Stimulated activated CD4-positive, alpha-beta T cell treated with anti-CD3 and anti-CD28 coated beads, Interleukin-15, amount 100 ng/mL, for 48 hours (primary cell): ENCODE measurements at places on chromosomes 13 and 19.

DNA sequence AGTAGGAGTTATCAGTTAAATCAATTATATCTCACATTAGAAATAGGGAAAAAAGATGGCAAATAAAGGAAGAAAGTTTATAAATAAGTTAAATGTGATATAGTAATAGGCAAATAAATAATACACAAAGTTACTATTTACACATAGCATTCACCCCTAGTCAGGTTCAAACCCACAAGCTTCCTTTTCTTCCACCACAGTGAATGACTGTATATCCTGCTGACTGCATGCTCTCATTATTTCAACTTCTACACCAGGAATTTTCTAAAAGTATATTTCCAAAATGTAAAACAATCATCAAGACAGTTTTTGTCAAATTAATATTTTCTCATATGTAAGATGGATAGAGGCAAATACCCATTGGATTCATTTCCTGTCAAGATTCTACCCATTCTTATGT, 548.6 kb upstream of the SLITRK5 start:
- no peak for DNase-seq

DNA sequence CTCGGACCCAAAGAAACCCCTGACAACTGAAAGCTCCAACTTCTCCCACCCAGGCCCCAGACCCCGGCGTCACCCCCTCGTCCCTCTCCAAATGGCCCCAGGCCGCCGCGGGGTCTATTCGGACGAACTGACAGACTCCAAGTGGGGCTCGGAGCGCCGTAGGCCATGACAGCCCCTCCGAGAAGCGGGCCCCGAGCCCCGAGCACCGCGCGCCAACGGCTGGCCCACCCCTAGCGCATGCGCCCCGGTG, 360 bp downstream of the DDX39A start:
- DNase-seq: no peak

DNA sequence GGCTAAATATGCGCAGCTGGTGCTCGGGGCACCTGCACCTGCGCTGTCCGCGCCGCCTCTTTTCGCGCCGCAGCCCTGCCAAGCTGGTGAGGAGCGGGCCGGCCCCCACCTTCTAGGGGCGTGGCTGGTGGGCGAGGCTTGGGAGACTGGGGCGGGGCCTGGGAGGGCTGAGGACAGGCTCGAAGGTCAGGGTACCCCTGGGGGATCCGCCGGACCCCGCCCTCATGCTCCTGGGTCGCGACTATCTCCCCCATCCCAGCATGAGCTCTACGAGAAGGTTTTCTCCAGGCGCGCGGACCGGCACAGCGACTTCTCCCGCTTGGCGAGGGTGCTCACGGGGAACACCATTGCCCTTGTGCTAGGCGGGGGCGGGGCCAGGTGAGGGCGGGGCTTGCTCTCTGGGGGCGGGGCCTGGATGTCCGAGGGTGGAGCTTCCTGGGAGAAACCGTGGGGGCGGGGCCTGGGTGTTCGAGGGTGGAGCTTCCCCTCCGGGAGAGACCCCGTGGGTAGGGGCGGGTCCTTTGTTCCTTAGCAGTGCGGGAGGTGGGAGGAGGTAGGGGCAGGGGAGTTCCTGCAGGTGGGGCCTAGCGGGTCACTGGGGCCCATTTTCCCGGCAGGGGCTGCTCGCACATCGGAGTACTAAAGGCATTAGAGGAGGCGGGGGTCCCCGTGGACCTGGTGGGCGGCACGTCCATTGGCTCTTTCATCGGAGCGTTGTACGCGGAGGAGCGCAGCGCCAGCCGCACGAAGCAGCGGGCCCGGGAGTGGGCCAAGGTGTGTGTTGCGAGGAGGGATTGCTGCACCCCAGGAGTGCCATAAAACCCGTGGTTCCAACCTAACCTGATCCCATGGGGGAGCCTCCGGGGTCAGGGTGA, 19.7 kb downstream of the PNPLA6 start:
- DNase-seq: peak; percentile 25

DNA sequence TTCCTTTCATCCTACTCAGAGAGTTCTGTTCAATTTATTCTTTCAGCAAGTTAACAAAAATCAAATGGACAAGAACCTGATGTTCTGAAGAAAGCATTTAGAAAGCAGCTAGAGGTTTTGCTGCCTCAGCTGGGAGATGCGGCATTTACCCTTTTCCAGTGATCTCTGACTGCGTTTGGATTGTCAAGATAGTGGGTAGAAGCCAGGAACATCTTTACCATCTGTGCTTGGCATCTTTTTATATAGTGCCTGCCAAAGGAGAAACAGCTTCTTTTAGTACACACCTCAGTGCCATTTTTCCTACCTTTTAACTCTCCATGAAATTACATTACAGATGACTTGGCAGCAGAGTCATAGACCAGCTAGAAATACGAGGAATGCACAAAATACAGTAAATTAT, 680.8 kb downstream of the SLITRK1 start:
- DNase-seq: no peak

DNA sequence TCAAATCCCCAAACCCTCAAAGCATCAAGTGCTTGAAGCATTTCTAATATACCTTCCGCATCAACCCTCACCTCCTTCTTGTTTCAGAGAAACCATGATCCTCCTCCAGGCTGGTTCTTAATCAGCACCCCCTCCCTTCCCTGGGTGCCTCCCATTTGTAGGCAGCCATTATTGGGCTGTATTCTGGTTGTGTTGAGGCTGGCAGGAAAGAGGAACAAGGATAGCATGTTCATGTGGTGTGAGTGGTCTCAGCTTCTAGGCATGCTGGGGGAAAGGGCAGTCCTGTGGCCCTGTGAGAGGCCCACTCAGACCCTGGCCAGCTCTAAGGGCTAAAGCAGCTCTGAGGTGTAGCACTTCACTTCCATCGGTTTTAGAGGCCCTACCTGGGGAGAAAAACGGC, 18.9 kb upstream of the TRIM13 start:
- DNase-seq: no peak

DNA sequence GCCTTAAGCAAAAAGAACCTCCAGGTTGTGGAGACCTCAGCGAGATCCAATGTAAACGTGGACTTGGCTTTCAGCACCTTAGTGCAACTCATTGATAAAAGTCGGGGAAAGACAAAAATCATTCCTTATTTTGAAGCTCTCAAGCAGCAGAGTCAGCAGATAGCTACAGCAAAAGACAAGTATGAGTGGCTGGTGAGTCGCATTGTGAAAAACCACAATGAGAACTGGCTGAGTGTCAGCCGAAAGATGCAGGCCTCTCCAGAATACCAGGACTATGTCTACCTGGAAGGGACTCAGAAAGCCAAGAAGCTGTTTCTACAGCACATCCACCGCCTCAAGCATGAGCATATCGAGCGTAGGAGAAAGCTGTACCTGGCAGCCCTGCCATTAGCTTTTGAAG, 58.5 kb downstream of the ARHGAP35 start:
- peak; percentile 7 for DNase-seq

DNA sequence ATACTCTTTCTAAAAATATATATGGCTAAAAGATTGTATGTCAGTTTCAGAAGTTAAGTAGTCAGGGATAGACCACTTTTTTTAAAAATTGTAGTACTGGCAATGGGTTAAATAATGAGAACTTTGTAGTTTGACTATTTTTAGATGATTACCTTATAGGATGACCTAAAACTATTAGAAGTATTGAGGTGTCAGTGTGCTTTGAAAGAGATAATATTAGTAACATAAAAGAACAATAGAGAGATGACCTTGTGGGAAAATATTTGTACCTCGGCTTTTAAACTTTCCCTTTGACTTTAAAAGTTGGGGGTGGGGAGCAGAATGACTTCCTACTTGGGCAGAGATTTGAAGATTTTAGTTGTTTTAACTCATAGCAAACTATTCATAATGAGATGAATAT, 48.3 kb downstream of the SLAIN1 start:
- no peak for DNase-seq

GRCh38 chr13:87684850-87685742, 13.9 kb downstream of the SLITRK5 start:
- DNase-seq: no peak

GRCh38 chr13:44906230-44906629, 83.0 kb downstream of the NUFIP1 start:
- DNase-seq: no peak

DNA sequence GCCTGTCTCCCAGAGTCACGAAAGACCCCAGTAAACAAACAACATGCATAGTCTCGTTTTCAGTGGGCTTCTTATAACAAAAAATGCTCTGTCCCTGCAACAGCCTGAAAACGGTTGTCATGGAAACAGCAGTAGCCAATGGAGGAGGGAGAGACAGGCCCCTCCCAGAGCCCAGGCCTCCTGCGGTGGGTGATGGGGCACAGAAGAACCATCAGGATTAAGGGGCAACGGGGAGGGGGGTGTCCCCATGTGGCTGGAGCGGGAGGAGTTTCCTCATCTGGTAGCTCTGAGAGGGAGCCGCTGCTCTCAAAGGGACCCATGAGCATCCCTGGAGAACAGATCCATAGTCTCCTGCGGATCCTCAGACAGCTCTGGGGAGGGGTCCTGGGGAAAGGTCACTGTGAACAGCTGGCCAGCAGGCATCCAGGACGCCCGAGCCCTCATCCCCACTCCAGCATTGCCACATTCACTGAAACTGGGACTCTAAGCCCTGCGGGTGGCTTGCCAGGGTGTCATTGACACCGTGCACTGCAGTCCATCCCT, 37.5 kb upstream of the PNMA8B start:
- no peak for DNase-seq

DNA sequence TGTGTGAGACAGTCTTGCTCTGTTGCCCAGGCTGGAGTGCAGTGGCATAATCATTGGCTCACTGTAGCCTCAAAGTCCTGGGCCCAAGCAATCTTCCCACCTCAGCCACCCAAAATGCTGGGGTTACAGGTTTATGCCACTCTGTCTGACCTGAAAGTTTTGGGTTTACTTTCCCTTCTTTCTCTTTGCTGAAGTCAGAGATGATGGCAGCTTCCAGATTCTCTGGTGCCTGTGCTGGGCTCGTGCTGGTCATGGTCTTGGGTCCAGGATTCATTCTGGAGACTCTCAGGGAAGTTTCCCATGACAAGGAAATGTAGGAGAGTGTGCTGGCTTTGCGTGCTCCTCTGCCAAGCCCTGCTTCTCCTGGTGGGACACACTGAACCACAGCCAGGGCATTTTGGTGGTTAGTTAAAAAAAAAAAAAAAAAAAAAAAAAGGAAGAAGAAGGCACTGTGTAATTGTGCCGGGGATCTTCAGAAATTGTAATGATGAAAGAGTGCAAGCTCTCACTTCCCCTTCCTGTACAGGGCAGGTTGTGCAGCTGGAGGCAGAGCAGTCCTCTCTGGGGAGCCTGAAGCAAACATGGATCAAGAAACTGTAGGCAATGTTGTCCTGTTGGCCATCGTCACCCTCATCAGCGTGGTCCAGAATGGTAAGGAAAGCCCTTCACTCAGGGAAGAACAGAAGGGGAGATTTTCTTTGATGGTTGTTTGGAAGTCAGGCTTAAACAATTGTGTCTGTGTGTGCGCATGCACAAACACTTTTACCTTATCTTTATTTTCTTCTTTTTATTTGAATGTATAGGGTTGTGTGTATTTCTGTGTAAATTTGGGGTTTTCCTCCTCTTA, at the start of gene ALOX5AP:
TSS of gene ALOX5AP (plus strand) at position 519 of the 847 bp plus-strand sequence. CDS start at position 582, 63 bp downstream.
- DNase-seq: no peak

DNA sequence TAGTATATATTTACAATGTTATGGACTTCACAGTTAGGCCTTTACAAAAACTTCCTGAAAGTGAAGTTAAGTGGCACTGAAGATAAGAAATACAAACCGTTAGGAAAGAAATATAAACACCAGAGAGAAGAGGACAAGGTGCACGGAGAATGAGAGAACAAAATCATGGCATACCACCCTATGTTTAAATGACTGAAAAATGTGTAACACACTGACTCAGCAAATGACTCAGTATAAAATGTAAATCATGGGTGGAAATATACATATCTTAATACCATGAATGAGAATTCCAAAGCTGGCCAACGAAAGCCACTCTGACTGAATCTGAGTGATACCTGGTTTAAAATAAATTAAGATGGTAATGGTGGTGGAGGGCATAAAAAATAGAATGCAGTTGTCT, 260.8 kb downstream of the DNAJC15 start:
- no peak for DNase-seq

DNA sequence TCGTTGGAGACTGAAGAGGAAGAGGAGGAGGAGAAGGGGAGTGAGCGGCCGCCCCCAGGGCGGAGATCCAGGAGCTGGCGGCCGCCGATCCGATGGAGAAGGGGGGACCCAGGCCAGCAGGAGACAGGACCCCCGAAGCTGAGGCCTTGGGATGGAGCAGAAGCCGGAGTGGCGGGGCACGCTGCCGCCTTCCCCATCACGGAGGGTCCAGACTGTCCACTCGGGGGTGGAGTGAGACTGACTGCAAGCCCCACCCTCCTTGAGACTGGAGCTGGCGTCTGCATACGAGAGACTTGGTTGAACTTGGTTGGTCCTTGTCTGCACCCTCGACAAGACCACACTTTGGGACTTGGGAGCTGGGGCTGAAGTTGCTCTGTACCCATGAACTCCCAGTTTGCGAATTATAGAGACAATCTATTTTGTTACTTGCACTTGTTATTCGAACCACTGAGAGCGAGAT, 1.8 kb downstream of the GADD45B start:
- no peak for DNase-seq

DNA sequence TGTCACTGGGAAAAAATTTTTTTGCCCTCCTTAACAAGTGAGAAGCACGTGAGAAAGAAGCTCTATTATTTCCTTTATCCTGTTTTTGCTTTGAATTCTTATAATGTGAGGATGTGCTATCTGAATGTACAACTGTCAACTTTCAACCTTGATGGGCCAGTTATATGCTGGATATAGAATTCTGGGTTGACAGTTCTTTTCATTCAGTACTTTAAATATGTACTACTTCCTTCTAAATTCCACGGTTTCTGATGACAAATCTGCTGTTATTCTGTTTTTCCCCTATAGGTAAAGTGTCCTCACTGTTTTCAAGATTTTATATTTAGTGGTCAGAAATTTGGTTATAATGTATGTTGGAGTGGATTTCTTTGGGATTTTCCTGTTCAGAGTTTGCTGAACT, 29.9 kb downstream of the ZDHHC20 start:
- no peak for DNase-seq

- DNase-seq: no peak
Measured at GRCh38 chr13:45713721-45714120, 11.6 kb downstream of the CBY2 start.

GRCh38 chr13:113097651-113098050, 7.9 kb upstream of the F7 start:
- DNase-seq: no peak

- DNase-seq: no peak
Measured at GRCh38 chr13:31394506-31394905, 194.7 kb downstream of the B3GLCT start.

DNA sequence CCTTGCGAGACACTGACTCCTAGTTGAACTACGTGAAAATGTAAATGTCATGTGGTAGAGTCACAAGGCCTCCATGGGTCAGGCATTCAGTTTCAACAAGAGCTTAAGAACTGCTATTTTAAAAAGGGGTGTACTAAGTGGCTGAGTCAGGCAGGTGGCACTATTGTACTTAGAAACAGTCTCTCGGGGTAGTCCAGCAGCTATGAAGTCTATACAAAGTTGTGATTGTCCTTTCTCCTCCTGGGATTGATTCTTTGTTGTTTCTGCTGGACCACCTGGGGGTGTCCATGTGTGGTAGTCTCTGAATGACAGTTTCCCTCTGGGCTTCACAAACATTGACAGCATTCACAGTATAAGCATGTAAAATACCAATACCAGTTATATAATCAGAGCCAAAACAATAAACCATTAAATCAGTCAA, 33.0 kb downstream of the UGGT2 start:
- no peak for DNase-seq

GRCh38 chr19:37953171-37953917, 46.3 kb downstream of the SIPA1L3 start:
- no peak for DNase-seq
